ENCODE measurements at places on chromosomes 1 and 21. TPM values are rescaled to one million over a fixed set of nuclear protein-coding genes. Genes with fewer than 3 reads are reported as not detected.

DNA sequence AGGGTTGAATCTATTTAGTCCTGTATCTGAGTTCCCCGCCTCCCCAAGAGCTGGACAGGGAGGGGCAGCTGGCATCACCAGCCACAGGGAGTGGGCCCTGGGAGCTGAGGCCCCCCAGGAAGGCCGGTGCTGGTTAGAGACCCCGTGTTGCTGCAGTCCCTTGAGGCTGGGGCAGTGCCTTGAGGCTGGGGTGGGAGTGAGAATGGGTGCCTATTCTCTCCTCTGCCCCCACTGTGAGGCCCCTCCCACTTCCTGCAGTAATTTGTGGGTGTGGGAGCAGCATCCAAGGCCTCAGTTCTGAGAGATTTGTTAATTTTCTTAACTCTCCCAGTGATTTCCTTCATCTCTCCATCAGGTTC lies 2.5 kb upstream of the TRAPPC3 start:
- no peak for DNase-seq

GRCh38 chr1:54399765-54400164 lies 6.4 kb downstream of the SSBP3 start:
- no peak for DNase-seq

The CCDC185 gene
- total RNA-seq, result not detected

DNA sequence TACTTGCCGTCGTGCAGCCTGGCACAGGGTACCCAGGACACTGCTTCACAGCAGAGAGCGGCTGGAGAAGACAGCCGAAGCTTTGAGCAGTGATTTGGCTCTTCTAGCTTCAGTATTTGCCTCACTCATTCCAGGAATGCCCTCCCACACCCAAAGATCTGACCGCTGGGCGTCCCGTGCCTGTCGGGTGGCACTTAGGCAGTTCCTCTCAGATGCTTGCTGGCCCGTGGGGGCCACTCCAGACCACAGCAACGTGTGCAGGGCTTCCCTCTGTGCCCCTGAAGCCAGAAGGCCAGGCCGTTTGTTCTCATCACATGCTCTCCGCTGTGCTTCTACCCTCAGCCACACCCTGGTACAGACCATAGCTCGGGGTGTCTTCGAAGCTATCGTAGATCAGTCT lies 17.0 kb downstream of the RRP1B start:
- DNase-seq, result no peak

- no peak for DNase-seq
Observed at GRCh38 chr21:21045518-21045917, 47.3 kb downstream of the NCAM2 start.

DNA sequence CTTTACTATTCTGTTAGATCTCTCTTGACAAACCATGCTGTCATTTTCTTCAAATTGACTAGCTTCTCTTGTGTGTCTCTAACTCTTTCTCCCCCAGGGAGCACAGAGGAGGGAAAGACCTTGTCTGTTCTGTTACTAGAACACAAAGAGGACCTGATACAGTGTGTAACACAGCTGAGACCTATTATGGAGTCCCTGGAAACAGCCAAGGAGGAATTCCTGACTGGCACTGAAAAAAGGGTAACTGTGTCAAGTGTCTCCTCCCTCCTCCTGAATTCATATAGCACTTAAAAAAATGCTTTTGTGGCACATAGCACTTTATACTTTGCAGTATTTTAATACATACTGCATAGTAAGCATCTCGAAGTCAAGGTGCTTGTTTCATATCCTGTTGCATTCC lies 50.6 kb downstream of the ZBTB40 start:
- no peak for DNase-seq

- no peak for DNase-seq
Observed at GRCh38 chr1:30043731-30044408, 679.5 kb downstream of the MATN1 start.

The LORICRIN gene
- total RNA-seq, result not detected

GRCh38 chr1:209172286-209172685 lies 411.2 kb upstream of the CAMK1G start:
- no peak for DNase-seq

DNA sequence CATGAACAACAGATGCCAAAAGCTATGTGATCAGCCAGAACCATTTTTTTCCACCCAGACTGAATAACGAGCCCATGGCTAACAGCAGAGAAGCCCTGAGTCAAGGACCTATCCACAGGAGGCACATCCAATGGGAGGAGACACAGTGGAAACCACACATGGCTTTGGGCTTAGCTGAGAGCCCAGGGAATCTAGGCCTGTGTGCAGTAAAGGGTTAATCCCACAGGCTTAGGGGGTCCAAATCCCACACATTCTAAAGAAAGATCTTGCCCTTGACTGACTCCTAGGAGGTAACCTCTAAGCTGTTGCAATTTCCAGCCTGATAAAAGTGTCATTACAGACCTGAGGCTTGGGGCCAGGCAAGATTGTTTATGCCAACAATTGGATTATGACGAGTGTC lies 194.5 kb downstream of the DSCAM start:
- no peak for DNase-seq

The ANXA9 gene
- 1.0 TPM for total RNA-seq
